ENCODE measurements at places on chromosomes 7 and 10.

- no peak for DNase-seq
Measured at GRCh38 chr7:139750459-139751095, 27.2 kb downstream of the HIPK2 start.

GRCh38 chr10:34341473-34341872 lies 473.6 kb downstream of the PARD3 start:
- no peak for DNase-seq

DNA sequence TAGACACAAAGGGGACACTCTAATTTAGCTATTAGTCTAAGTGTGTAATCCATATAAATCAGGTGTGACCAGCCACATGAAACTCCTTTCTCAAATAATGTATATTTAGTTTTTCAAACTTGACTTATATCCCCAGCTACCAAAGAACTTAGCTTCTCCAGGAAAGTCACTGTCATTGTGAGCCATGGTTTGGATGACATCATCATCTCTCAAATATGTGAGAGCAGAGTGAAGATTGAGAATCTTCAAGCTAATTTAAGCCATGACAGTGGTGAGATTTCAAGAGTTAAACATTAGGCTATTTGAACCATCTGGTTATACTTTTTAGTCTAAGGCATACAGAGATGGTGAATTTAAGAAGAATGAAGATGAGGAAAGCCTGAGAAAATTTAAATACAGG lies 1165.6 kb downstream of the CNTNAP2 start:
- DNase-seq = no peak

- DNase-seq = no peak
Measured at GRCh38 chr7:128066395-128066794, 35.2 kb upstream of the LRRC4 start.

- peak; percentile 30 for DNase-seq
Measured at GRCh38 chr10:63120554-63120953, 12.6 kb upstream of the NRBF2 start.
